IPS DF 19.7 (cell line): ENCODE measurements at places on chromosomes 5 and 9.

- no peak for DNase-seq
Observed at GRCh38 chr5:128586848-128587247, 48.8 kb upstream of the FBN2 start.

- DNase-seq, result no peak
Observed at GRCh38 chr5:148746826-148747535, 79.4 kb upstream of the ADRB2 start.

- DNase-seq, result peak; percentile 76
Observed at GRCh38 chr9:120366644-120367019, 213.3 kb downstream of the CDK5RAP2 start.

DNA sequence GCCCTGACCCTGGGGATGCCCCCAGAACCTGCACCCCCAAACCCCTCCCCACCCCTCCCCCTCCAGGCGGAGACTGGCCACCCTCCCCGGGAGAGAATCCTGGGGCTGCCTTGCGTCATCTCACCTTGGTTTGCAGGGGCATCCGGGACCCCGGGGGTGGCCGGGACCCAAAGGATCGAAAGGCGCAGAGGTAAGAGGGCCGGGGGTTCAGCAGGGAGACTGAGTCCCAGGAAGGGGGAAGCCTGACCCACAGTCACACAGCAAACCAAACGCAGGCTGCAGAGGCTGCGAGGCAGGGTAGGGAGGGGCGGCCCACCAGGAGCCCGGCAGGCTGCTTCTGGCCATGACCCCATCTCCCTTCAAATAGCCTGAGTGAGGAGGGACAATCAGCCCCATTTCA is 33.8 kb upstream of the ORM1 start:
- DNase-seq, result no peak

- peak; percentile 61 for DNase-seq
Observed at GRCh38 chr5:167814828-167815227, 476.6 kb upstream of the WWC1 start.

GRCh38 chr5:78912811-78913210 is 72.3 kb downstream of the ARSB start:
- no peak for DNase-seq

GRCh38 chr9:32584784-32585183 is 11.8 kb upstream of the NDUFB6 start:
- DNase-seq, result no peak

- DNase-seq, result no peak
Observed at GRCh38 chr5:113376640-113377039, 58.1 kb downstream of the TSSK1B start.

GRCh38 chr9:99362321-99362720 is 140.2 kb downstream of the SEC61B start:
- no peak for DNase-seq

- DNase-seq, result no peak
Observed at GRCh38 chr9:128723352-128723865, 518 bp downstream of the ZDHHC12 start.

GRCh38 chr9:108865037-108865436 is 3.0 kb downstream of the ACTL7A start:
- no peak for DNase-seq

DNA sequence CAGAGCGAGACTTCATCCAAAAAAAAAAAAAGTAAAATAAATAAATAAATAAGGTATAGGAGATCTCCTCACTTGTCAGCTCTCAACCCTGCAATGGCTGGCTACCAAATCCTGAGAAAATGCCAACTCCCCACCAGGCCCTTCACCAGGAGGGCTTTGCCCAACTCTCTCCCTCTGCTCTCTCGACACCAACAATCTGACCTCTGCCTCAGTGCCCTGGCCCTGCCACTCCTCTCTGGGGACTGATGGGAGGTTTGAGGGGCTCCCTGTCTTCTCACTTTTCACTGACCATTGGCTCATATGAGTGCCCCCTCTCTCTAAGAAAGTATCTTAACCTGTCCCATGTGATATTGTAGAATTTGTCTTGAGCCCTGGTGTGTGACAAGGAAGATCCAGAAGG is 52.6 kb upstream of the SH3PXD2B start:
- DNase-seq, result no peak

- no peak for DNase-seq
Observed at GRCh38 chr5:93331863-93332262, 249.2 kb downstream of the NR2F1-AS1 start.
